Inflammatory macrophage (primary cell): ENCODE measurements at places on chromosomes 7 and 10.

DNA sequence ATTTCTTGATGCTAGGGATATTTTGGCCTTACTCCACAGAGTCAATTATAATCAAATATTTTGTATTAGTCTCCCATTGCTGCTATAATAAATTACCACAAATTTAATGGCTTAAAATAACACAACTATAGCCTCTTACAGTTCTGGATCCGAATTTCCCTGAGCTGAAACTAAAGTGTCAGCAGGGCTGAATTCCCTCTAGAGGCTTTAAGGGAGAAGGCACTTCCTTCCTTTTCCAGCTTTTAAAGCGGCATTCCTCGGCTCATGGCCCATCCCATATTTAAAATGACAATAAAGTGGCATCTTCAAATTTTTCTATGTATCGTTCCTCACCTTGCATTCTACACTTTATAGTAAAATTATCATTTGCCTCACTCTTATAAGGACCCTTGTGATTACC is 421.4 kb upstream of the ZWINT start:
- no peak for DNase-seq

DNA sequence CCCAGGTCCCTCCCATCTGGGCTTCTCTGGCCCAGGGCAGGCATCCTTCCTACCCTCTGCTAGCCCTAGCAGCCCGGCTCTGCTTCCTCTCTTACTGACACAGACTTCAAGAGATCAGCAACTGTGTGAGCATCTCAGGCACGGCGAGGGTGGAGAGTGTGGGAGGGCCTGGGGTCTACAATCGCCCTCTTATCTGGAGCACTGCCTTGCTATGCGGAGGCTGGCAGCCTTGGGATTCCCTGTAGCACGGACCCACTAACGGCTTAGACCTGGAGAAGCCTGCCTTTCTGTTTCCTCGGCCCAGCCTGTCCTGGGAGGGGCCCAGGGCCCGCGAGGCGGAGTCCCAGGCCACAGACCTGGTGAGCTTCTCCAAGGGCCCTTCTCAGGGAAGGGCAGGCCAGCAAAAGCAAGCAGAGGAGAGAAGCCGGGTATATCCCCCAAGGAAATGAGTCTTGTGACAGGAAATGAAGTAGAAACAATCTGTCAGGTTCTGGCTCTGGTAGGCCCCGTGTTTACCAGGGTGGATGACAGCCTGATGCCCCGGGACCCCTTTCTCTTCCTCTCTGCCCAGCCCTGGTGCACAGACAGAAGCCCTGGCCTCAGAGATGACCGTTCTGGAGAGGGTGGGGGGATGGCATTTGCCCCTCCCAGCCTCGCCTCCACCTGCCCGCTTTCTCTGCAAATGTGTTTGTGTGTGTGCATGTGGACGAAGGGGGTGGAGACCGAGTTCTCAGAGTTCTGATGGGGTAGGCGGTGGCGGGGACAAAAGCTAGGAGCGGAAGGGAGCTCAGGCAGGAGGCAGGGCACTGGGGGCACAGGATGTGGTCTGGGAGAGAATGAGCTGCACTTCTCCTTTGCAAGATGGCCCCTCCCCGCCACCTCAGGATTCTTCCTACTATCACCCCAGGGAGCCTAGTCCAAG is 2.5 kb downstream of the LRCH4 start:
- DNase-seq = peak; percentile 87

DNA sequence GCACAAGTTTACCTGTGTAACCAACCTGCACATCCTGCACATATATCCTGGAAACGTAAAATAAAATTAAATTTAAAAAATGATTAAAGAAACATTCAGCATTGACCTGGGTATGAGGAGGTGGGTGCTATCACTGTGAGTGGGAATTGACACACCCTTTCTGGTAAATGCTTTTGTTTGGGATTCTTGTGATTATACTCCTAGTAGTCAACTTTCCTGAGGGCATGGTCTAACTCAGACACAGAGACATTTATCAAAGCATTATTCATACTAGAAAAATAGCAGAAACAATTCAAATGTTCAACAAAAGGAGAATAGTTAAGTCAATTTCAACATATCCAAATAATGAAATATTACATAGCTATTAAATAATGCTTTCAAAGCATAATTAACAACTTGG is 44.2 kb downstream of the CNNM2 start:
- DNase-seq = no peak

DNA sequence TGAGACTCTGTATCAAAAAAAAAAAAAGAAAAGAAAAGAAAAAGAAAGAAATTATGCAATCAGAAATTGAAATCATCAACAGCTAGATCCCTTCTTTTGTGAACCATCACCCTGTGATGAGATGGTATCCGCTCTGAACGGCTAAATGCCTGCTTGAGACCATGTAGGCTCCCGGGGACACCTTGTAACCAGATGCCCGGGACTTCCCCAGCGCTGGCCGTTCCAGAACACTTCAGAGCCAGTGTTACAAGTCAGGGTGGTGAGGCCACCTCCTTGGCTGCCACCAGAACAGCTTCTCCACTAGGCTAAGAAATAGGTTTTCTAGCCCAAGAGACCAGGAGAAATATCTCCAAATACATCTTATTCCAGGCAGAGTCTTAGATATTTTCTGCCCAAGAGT is 119.4 kb upstream of the SH2B2 start:
- DNase-seq = no peak

DNA sequence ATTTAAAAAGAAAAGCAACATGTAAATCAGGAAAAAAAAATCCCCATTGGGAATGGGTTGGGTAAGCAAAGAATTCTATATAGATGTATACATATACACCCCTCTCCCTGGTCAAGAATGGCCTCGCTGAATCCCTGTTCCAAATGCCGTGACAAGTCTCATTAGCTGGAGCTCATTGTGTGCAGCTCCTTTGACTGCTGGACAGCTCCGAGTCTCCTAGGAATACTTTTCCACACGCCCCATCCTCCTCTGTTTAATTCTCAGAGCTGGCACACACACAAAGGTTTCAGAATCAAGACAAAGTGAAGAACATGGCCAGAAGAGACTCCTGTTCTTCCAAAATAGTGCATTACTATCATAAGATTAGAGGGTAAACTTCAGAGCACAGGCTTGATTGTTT is 130.9 kb upstream of the MKLN1 start:
- no peak for DNase-seq

GRCh38 chr7:36155811-36156361 is 2.8 kb downstream of the EEPD1 start:
- no peak for DNase-seq

DNA sequence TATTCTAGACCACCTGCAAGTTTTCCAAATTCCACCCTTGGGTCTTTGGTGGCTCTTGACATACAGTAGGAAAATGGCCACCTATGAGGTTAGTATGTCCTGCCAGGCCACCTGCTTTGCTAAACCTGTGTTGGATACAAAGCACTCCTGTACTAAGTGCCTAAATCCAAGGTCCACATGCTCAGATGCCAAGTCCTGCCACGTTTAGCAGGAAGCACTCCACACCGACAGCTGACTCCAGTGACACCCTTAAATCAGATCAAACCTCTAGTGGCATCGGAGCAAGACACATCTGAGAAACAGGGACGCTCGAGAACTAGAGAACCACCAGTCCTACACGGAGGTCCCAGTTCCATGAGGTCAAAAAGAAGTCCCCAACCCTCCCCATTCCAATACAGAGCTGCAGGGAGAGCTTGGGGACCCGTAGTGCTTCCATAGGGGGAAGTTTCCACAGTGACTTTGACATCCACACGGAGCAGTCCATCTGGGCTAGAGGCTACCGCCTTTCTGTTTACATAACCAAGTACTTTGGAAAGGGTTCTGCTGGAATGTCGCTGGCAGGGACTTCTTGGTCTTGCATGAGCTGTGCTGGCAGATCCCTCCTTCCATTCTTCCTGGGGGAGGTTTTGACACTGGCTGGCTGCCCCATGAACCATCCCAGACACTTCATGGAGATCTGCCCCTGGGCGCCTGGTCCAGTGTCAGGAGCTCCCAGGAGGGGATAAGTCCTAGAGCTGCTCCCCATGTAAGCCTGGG is 290.6 kb downstream of the PRPF18 start:
- no peak for DNase-seq
